ENCODE measurements at places on chromosomes 2 and 18.

DNA sequence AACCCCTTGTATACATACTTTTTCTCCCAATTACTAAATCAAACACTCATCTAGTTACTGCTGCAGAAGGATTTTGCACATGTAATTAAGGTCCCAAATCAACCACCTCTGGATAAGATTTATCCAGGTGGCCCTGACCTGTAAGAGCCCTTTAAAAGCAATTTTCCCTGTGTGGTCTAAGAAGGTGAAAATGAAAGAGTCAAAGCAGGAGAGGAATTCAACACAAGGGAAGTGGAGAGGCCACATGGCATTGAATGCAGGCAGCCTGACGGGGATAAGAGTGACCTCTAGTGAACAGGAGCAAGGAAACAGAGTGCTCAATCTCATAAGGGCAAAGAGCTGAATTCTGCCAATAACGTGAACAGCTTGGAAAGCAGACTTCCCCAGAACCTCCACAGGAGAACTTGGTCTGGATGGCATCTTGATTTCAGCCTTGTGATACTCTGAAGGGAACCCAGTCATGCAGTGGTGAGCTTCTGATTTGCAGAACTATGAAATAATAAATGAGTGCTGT, 27.2 kb downstream of the PPP3R1 start:
- no peak for DNase-seq

DNA sequence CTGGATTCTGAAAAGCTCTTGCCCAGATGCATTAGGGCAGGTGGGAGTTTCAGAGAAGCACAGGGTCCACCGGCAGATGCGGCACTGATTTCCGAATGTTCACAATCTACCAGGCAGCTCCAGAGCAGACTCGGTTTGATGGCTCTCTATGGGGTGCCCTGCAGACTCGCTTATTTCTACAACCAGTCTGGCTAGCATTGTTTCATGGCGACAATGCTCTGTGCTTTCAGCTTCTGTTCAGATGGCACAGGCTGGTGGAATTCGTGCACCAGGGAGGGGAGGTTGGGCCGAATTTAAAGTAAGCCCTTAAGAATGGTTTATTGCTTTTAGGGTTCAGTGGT, 9.9 kb downstream of the MYT1L start:
- DNase-seq: no peak

DNA sequence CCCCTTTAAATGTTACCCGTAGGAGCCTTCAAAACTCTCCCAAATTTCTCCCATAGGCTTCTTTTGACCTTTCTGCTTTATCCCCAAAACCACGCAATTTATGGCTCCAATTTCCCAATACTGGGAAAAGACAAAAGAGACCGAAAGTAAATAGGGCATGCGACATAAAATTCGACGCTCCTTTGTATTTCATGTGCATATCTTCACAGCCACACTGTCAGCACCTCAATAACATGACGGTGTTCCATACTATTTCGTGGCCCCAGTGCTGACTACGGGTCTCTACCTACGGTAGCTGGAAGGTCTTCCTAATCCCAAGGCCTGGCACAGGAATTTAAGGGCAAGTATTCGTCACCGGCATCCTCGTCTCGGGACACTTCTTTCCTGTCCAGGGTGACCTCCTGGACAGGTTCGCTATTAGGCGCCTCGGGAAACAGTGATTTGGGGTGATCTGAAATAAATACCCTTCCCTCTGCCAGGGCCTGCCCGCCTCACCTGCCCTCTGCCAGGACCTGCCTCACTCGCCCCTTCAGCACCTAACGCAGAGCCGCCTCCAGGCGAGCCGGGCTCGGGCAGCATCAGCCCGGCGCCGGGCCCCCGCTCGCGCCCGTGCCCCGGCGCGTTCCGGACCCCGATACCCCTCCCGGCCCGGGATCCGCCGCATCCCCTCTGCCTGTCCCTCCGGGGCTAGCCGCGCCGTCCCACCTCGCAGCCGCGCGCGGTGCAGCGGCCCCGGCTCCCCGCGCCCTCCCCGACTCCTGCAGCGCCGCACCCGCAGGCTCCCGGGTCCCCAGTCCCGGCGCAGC, 680 bp downstream of the DTNB start:
- DNase-seq: peak; percentile 88

- no peak for DNase-seq
Observed at GRCh38 chr2:139067874-139068273, 287.7 kb upstream of the NXPH2 start.

DNA sequence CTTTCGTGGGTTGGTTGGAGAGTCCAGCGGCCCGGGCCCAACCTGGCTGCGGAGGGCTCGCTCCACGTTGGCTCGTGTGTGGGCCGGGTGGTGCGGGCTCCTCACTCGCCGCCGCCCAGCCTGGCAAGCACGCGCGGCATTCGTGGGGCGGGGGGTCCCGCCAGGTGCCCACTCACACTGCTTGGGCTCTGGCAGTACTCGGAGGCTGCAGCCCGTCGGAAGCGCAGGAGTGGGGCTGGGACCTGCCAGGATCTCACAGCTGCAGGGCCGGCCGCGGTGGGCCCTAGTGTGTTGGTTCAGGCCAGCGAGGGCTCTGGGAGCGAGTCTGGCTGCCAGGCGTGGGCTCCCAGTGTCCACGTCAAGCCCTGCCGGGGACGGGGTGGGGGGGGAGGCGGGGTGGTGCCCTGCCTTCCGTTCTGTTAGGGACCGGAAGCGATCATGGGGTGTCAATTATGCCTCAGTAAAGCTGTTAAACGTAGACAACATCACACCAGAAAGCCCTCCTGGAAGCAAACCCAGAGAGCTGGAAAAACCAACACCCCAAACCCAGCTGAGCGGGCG, 1.0 kb upstream of the HS6ST1 start:
- DNase-seq: no peak

GRCh38 chr2:232492963-232493700, 5.5 kb upstream of the ECEL1 start:
- no peak for DNase-seq

- no peak for DNase-seq
Observed at GRCh38 chr2:86631846-86632485, 8.3 kb upstream of the RNF103 start.

GRCh38 chr18:26405190-26405801, 143.1 kb downstream of the KCTD1 start:
- no peak for DNase-seq

DNA sequence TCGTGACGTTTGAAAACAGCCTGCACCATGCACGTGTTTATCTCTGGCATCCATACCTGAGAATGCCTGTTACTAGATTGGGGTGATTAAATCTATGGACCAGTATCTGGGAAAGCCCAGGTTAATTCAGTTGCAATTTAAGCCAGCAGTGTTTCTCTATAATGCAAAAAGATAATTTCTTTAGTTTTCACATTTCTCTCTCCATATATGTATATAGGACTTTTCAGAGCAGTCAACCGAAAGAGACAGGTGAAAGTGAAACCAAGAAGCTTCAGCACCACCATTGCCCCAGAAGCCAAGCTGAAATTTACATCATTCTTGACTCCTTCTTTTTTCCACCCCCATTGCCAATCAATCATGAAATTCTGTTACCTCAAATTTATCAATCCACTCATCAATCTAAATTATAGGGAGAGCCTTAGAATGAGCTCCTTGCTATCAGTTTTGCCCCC, 2.7 kb upstream of the LRP2 start:
- no peak for DNase-seq

- no peak for DNase-seq
Observed at GRCh38 chr2:16513626-16514025, 152.0 kb downstream of the CYRIA start.

GRCh38 chr2:246489-247144, 17.2 kb downstream of the SH3YL1 start:
- DNase-seq: no peak

DNA sequence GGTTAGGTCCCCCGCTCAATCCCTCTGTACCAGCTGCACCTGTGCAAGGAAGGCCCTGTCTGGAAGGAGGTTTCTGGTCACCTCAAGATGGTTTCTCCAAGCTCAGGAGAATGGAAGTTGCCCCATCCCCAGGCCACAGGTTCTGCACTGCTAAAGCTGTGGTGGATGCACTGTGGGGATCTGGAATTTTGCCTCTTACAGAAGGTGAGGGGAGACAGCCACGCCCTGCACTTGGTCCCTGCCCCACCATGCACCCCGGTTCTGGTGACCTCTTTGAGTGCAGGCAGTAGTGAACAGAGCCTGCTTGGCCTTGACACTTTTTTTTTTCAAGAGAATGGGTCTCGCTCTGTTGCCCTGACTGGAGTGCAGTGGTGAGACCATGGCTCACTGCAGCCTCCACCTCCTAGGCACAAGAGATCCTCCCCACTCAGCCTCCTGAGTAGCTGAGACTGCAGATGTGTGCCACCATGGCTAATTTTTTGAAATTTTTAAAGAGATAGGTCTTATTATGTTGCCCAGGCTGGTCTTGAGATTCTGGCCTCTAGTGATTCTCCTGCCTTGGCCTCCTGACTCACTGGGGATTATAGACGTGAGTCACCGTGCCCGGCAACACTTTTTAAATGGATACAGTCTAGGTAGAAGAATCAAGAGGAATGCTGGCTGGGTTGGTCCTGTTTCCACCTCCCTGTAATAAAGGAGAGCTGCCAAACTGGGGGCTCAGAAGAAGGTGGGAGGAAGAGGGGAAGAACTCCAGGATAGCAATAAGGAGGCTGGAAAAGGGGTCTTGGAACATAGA, 5.8 kb upstream of the NT5DC4 start:
- DNase-seq: no peak

DNA sequence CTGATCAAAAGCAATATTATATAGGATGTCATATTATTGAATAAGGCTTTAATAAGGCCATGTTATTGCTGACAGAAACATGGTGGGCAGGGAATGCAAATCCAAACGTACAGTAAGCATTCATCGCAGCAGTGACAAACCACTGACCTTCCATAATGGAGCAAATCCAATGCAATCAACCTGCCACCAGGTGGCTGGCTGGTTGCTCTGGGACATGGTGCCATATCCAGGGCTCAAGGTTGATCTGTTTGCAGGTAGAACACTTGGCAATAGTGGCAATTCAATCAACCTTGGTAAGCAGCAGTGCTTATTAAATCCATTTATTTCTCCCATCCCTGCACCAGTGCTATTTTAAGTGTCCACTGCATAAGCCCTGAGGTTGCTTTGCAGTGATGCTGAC, 75.4 kb downstream of the CERKL start:
- DNase-seq: no peak

DNA sequence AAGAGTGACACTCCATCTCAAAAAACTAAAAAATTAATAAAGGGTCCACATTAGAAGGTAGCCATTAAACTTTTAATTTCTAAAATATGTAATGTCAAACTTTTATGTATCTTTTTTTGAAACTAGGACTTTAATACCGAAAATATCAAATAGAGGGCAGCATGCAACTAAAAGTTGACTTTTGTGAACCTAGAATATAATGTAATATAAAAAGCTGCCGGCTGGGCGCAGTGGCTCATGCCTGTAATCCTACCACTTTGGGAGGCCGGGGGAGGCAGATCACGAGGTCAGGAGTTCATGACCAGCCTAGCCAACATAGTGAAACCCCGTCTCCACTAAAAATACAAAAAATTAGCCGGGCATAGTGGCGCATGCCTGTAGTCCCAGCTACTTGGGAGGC, 62.8 kb downstream of the INO80D start:
- no peak for DNase-seq

DNA sequence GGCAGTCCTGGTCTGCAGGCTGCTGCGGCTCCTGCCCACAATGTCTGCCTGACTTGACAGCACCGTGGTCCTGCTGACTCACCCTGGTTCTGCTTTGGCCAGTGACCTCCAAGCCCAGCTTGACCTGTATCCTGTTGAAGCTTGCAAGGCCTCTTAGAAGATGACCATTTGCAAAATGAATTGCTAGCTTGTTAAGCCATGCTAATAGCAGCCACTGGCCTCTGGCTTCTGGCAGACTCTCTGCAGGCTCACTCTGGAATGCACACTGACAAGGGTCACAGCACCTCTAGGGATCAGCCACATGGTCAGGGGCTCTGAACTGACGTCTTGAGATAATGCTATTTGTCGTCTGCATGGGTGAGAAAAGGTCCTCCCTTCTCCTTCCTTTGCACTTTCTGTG, 25.9 kb downstream of the CNGA3 start:
- DNase-seq: peak; percentile 30

DNA sequence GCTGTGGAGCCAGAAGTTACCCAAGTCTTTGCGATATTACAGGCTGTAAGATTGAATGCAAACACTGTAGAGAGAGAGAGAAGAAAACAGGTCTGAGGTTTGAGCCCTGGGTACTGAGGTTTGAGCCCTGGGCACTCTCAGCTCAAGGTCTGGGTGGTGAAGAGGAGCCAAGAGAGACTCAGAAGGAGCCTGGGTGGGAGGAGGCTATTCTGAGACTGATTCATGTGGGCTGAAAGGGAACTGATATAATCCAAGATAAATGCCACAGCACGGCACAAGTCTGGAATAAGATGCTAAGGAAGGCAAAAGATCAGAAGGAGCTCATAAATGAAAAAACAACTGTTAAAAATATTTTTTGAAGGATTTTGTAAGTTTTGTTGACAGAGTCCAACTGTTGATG, 407.6 kb upstream of the HS6ST1 start:
- no peak for DNase-seq

DNA sequence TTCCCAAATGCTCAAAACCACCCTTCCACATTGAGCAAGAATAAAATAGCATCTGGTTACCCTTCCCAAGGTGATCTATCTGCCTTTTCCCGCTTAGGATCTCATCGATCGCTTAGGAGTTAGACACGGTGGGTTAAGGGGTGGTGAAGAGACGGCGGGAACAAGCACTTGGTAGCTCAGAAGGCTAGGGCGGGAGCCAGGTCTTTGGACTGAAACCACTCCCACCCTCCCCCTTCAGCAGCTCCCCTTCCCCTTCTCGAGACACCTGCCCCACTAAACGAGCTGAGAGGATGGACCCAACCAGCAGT, 513 bp downstream of the THOC1 start:
- DNase-seq: no peak

DNA sequence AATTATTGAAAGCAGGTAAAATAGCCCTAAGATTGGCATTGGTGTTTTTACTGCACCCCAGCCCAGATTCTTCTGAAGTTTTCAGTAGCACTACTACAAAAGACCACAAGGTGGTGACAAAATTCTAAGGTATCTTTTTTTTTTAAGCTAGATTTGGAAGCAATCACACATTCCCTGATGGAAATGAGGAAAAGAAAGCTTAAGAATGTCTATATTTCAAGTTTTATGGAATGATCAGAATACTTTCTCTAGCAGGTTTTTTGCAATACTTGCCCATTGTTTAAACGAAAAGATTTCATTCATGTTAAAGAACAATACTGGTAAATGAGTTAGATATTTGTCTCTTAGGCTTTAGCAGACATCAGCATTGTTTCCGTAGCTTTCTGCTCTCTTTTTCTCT, 32.1 kb upstream of the ZNF638 start:
- no peak for DNase-seq

GRCh38 chr18:62976227-62976626, 260.9 kb downstream of the PHLPP1 start:
- DNase-seq: no peak

GRCh38 chr2:39228413-39229209, 15.2 kb downstream of the CDKL4 start:
- DNase-seq: peak; percentile 68

DNA sequence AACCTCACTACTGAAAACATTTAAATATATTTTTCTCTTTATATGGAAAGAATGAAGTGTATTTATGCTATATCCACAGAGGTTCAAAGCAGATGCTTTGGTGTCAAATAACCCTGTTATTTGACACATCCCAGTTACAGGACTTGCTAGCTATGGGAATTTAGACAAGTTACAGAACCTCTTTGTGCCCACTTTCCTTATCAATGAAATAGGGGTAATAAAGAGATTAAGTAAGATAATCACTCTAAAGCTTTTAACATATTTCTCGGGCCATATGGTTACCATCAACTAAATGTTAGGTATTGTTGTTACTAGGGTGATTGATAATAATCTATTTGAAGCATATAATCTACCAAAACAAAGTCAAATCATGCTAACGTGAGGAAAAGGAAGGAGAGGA, 1660.6 kb upstream of the NXPH2 start:
- no peak for DNase-seq

GRCh38 chr2:121205321-121205942, 79.6 kb downstream of the TFCP2L1 start:
- DNase-seq: no peak
